Activated B cell treated with CpG ODN at 0.5 μM for 24 hours (primary cell): ENCODE measurements at places on chromosomes 5 and 9.
A peak's percentile ranks its signal among the peaks of the same experiment; 100 is the strongest.

DNA sequence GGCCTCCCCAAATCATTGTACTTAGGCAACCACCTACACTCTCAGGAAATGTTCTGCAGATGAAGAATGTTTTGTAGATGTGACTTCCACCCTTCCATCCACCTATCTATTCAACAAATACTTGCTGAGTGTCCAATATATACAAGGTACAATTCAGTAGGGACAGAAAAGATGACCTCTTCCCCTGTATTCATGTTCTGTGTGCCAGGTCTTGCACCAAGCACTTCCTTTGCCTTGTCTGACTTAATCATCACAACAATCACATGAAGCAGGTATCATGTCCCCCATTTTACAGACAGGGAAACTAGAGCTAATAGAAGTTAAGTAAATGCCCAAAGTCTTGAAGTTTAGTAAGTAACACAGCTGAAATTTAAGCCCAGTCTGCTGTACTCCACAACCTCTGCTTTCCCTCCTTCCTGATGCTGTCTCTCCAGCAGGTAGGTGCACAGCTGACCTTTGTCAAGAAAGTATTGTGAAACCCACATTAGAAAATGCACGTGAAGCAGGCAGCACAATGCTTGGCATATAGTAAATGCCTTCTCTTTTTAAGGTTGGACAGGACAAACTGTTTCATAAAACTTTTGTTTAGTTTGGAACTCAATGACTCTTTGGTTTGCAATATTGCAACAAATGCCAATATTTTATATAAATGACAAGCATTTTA is 296.5 kb downstream of the DEPDC1B start:
- H3K27me3 ChIP-seq: no peaks in the 10 kb centered on the region
- no peaks in the 10 kb centered on the region for H3K36me3 ChIP-seq
- no peak overlapping the region for H3K4me3 ChIP-seq
- DNase-seq: no peak
- no peak overlapping the region for H3K27ac ChIP-seq

GRCh38 chr9:124480621-124480981 is 26.6 kb downstream of the NR5A1 start:
- H3K27ac ChIP-seq: no peak overlapping the region
- peaks cover 19% of the 10 kb centered on the region for H3K27me3 ChIP-seq
- no peaks in the 10 kb centered on the region for H3K4me1 ChIP-seq
- H3K4me3 ChIP-seq: no peak overlapping the region
- H3K36me3 ChIP-seq: no peaks in the 10 kb centered on the region

DNA sequence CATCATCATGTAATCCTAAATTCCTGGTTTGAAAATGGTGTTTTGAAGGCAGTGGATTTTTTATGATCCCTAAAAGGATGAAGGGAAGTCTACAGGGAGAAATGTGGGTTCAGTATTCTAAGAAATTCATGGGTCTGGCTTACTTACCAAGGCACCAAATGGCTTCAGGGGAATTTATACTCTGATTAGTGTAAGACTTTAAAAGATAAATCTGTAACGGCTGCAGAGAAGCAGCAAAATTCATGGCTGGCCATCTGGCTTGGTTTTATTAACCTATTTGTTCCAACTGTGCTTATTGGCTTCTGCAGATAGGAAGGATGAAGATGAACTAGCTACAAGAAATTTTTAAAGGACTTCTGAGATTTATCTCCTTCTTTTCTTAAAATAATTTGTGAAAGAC is 222.8 kb downstream of the TENT4A start:
- H3K4me3 ChIP-seq: no peak overlapping the region
- H3K4me1 ChIP-seq: no peaks in the 10 kb centered on the region
- H3K27me3 ChIP-seq: peaks cover 8% of the 10 kb centered on the region
- DNase-seq: no peak
- H3K36me3 ChIP-seq: no peaks in the 10 kb centered on the region

GRCh38 chr9:126375386-126375785 is 48.8 kb downstream of the MVB12B start:
- no peak overlapping the region for H3K4me3 ChIP-seq
- H3K27me3 ChIP-seq: peaks cover 17% of the 10 kb centered on the region
- H3K4me1 ChIP-seq: peaks cover 3% of the 10 kb centered on the region
- H3K36me3 ChIP-seq: no peaks in the 10 kb centered on the region
- H3K27ac ChIP-seq: no peak overlapping the region
- DNase-seq: no peak

GRCh38 chr5:78929833-78930232 is 55.3 kb downstream of the ARSB start:
- H3K36me3 ChIP-seq: no peaks in the 10 kb centered on the region
- H3K27ac ChIP-seq: no peak overlapping the region
- no peaks in the 10 kb centered on the region for H3K27me3 ChIP-seq
- H3K4me3 ChIP-seq: no peak overlapping the region
- no peaks in the 10 kb centered on the region for H3K4me1 ChIP-seq

DNA sequence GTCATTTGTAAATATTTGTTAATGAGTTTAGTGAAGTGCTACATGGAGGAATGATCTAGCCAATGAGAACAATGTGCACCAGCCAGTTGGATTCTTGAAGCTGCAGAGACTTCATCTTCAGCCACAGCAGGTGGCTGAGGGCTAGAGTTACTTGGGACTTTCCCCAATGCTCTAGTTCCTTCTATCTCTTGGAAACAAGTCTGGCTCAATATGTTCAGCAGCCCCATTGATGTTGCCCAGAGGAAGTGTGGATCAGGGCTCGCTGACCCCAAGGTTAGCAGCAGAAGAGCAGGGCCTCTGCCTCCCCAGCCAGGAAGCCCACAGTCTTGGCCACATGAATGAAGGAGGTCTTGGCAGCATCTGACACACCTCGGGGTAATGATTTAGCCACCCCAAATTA is 117.5 kb downstream of the SLC1A3 start:
- peak overlapping the region; percentile 93 for H3K27ac ChIP-seq
- H3K4me3 ChIP-seq: peak overlapping the region; percentile 77
- H3K27me3 ChIP-seq: peaks cover 2% of the 10 kb centered on the region
- DNase-seq: peak; percentile 42
- H3K4me1 ChIP-seq: peaks cover 63% of the 10 kb centered on the region
- H3K36me3 ChIP-seq: peaks cover under 1% of the 10 kb centered on the region

DNA sequence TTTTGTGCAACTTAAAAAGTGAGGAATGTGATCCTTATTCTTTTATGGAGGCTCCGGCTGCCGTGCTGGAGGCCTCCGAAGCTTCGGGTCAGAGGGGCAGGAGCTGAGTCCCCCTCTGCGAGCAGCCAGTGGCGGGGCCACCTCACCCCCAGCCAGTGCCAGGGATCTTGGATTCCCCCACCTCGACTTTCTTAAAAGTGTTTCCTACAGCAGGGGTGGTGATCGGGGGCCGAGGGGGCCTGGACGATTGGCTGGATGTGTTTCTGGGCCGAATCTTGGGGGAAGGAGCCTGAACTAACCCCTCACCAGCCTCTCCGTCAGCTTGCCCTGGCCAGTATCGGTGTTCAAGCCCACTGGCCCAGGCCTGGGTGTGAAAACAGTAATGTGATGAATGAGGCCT is 92.2 kb upstream of the LMX1B start:
- H3K36me3 ChIP-seq: no peaks in the 10 kb centered on the region
- H3K4me3 ChIP-seq: no peak overlapping the region
- peaks cover 35% of the 10 kb centered on the region for H3K4me1 ChIP-seq
- H3K27me3 ChIP-seq: peaks cover 25% of the 10 kb centered on the region
- no peak for DNase-seq

DNA sequence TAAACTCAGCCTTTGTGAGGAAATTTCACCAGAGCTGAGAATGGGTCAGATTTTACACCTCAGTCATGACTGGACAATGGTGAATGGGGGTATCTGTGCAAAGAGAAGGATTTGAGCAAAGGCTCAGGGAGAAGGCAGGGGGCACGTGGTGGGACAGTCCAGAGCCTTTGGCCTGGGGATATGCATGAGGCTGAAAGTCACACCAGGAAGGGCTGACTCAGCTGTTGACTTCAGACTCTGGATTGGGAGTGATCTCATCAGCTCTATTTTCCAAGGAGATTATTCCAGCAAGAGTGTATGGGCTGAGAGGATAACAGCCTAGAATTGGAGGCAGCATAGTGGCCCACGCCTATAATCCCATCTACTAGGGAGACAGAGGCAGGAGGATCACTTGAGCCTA is 53.6 kb downstream of the SAXO1 start:
- H3K4me3 ChIP-seq: no peak overlapping the region
- peaks cover 7% of the 10 kb centered on the region for H3K27me3 ChIP-seq
- H3K4me1 ChIP-seq: no peaks in the 10 kb centered on the region
- H3K27ac ChIP-seq: no peak overlapping the region
- no peak for DNase-seq

GRCh38 chr5:157718519-157718918 is 12.7 kb upstream of the THG1L start:
- H3K27me3 ChIP-seq: no peaks in the 10 kb centered on the region
- H3K4me3 ChIP-seq: no peak overlapping the region
- H3K36me3 ChIP-seq: peaks cover 4% of the 10 kb centered on the region

GRCh38 chr9:86751207-86751606 is 196.1 kb downstream of the GAS1 start:
- no peaks in the 10 kb centered on the region for H3K36me3 ChIP-seq
- H3K27me3 ChIP-seq: no peaks in the 10 kb centered on the region
- no peak overlapping the region for H3K27ac ChIP-seq
- DNase-seq: no peak

DNA sequence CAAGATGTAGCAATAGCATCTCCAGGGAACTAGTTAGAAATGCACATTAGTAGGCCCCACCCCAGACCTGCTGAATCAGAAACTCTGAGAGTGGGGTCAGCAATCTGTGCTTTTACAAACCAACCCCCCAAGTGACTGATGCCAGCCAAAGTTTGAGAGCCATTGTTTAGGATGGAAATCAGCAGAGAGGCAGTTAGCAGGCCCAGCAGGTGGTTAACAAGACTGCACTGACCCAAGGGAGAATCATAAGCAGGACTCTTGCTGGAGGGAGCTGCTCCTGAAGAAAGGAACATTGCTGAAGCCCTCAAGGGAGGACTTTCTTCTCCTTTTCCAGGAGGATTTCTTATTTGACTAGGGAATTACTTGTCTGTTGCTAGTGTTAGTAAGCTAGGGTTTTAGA is 74.2 kb upstream of the SLC12A2 start:
- H3K27ac ChIP-seq: no peak overlapping the region
- no peak overlapping the region for H3K4me3 ChIP-seq
- H3K4me1 ChIP-seq: no peaks in the 10 kb centered on the region
- peaks cover 6% of the 10 kb centered on the region for H3K36me3 ChIP-seq
- no peak for DNase-seq
